Left colon (tissue), 2 donors: ENCODE measurements at places on chromosomes 2 and 18.

GRCh38 chr2:233280114-233280693 lies 27.4 kb upstream of the SAG start:
- no peak for DNase-seq

DNA sequence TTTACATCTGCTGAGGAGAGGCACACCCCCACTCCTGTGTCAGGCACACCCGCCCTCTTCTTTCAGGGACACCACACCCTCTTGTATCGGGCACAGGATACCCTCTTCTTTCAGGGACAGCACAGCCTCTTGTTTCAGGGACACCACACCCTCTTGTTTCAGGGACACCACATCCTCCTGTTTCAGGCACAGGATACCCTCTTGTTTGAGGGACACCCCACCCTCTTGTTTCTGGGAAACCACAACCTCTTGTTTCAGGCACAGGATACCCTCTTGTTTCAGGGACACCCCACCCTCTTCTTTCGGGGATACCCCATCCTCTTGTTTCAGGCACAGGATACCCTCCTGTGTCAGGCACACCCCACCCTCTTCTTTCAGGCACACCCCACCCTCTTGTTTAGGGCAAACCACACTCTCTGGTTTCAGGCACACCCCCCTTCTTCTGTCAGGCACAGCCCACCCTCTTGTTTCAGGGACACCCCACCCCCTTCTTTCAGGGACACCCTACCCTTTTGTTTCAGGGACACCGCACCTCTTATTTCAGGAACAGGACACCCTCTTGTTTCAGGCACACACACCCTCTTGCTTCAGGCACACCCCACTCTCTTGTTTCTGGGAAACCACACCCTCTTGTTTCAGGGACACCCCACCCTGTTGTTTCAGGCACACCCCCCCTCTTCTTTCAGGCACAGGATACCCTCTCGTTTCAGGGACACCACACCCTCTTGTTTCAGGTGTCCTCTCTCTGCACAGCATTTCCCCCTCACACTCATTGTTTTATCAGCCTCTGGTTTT lies 96.2 kb downstream of the TPO start:
- no peak for DNase-seq

GRCh38 chr2:54945391-54946219 lies 104.6 kb downstream of the RTN4 start:
- no peak for DNase-seq

- DNase-seq, result no peak
Observed at GRCh38 chr2:188364033-188364630, 72.5 kb downstream of the GULP1 start.

DNA sequence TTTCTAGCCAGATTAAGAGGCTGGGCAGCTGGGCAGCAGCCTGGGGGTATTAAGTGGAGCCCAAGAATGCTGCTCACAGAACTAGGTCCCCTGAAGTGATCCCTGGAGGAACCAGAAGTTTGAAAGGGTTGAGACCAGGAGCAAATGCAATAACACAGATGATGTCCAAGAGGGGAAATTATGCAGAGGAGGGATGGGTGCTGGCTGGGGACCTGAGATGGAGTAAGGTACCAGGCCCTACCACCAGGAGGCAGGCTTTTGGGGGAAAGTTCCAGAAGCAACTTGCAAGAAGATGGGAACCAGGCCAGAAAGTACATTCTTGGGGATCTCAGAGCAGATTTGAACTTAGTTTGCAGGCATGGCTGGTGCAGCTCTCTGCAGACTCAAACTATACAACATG lies 175.1 kb downstream of the NCK2 start:
- no peak for DNase-seq

- no peak for DNase-seq
Observed at GRCh38 chr18:77023102-77023782, 109.3 kb downstream of the MBP start.

DNA sequence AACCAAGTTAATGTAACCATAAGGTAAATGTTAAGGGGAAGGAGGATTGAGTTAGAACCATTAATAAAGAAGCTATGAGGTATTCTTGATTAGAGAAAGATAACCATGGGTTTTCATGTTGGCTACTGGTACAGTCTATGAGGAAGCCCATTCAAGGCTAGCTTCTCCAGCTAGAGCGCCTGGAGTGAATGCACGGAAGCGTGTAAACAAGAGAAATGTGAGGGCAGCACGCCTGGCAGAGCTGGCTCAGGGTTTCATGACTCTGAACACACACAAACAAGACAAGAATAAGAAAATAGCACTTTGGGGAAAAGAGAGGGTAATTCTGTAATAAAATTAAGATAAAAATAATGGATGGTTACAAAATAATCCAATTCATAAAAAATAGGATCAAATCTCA lies 255.3 kb downstream of the PDE11A start:
- DNase-seq, result no peak
